ENCODE measurements at places on chromosomes 3 and 15.

- no peak for DNase-seq
Measured at GRCh38 chr3:119741657-119742590, 39.1 kb downstream of the CFAP91 start.

- DNase-seq, result no peak
Measured at GRCh38 chr3:165082650-165083049, 4.4 kb upstream of the SI start.

DNA sequence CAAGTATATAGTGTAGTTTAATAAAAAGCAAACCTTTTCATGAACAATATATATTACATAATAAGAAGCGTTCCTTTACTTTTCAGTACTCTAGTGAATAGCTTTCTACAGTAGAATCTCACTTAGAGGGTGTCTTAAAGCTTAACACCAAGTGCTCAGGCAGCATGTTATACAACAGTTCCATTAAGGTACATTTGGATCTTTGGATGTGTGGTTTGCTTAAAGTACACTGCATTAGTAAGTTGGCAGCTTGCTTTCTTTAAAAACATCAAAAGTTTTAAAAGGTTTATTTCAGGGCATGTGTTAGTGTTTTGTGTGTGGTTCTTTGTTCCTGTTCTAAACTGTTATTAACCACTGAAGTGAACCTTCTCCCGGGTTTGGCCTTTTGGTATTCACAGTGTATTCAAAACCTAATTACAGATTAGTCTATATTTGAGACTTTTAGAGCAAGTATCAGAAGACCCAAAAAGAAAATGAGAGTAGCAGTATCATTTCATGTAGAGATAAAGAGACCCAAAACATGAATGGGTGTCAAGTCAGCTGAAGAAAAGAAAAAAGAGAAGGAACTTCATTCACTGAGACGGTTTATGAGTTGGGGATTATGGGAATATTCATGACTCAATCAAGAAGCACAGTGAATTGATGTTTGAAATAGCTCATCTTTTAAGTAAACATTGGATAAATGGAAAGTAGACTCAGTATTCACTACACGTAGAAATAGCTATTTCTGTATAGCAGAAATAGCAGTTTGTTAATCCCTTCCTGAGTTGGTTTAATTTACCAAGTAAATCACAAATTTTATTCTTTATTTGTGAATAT, 93.9 kb downstream of the OPA1 start:
- DNase-seq, result no peak

GRCh38 chr15:101528108-101528916, 38.8 kb upstream of the PCSK6 start:
- no peak for DNase-seq

- DNase-seq, result no peak
Measured at GRCh38 chr3:112730210-112730609, 89.3 kb upstream of the CCDC80 start.

- no peak for DNase-seq
Measured at GRCh38 chr15:63699101-63699785, 102.1 kb downstream of the FBXL22 start.

DNA sequence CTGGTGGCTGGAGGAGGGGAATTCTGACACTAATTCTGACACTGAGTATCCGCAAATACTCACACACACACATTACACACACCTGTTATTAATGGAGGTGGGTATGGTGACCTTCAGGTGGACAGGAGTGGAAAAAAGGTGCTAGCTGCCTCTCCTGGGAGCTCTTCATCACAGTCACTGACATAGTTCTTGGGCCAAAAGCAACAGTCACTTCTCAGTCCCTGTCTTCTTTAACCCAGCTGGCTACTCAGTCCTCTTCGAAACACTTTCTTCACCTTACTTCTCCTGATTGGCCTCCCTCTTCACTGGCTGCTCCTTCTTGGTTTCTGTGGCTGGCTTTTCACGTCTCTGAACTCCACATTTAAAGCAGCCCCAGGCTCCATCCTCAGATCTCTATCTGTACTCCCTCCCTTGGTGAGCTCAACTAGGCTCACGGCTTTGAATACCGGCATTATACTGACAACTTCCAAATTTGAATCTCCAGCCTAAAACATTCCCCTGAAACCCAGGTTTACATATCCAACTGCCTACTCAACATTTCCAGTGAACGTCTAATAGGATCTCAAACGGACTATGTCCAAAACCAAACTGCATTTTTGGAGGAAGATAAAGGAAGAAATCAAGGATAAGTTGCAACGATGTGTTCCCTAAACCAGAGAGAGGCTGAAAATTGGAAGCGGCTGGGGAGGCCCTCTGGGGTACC, 53.2 kb upstream of the HEG1 start:
- no peak for DNase-seq

DNA sequence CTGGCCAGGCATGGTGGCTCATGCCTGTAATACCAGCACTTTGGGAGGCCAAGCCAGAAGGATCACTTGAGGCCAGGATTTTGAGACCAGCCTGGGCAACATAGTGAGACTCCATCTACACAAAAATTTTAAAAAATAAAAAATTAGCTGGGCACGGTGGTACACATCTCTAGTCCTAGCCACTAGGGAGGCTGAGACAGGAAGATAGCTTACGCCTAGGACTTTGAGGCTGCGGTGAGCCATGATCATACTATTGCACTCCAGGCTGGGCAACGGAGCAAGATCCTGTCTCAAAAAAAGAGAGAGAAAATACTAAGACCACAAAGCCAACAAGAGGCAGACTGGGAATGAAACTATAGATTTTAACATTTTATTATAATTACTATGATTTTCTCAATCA, 4.1 kb downstream of the MB21D2 start:
- DNase-seq, result no peak

DNA sequence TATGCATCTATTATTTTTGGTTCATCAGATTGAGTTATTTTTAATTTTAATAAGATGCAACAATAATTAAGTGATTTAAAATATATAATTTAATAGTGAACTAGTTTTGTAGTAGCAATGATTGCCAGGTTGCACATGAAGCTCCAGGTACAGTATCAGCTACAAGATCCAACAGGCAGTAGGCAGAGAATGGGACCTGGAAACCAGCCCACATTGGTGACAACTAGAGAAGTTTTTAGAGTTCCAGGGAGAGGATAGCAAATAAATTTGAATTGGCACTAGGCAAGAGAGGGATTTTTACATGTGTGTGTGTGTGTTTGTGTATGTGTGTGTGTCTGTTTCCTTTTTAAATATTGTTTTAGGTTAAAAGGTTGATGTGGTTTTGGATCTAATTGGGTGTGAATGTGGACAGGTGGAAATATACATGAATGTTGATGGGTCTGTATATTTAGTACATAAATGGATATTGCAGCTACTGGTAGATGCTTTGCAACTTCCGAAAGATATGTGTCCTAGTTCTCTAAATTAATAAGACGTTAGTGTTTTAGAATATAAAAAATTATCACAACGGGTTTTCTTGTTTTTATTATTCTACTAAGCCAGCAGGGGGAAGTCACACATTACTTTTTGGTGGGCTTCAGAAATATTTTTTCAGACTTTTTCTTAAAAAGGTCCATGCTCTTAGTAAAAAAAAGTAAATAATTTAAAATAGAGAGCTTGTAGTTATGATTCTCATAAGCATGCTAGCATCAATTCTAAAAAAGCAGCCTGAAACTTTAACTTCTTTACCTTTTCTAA, 110.1 kb upstream of the GBE1 start:
- no peak for DNase-seq

GRCh38 chr15:37056177-37057121, 43.9 kb downstream of the MEIS2 start:
- peak; percentile 32 for DNase-seq

- no peak for DNase-seq
Measured at GRCh38 chr3:173275740-173276139, 121.8 kb upstream of the NLGN1 start.

DNA sequence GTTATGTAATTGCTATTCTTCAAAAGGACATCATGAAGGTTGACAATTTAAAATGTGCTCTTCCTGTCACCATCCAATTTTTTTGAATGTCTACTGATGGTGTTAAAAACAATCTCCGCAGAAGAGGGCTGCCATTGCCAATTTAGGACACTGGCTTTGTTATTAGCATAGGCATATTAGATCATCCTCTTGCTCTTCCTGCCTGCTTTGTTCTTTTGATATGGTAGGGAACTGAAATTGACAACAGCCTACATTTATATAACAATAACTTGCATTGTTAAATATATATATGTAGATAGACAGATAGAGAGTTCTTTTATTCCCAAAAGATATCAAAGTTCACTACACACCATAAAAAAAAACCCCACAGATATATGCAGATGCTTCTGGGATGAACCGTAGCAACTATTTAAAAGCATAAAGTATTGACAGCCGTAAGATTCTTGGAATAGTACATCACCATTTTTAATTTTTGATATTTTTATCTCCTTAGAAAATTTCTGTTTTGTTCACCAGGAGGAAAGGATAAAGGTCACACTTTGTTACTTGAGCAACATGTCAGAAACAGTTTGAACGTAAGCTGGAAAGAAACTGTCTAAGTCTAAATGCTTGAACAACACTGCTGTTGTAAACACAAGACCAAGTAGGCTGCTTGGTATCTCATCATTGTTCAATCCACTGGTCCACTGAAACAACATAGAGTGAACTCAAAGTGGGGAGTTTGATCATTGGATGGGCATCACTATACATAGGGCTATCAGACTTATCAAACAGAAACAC, 66.5 kb downstream of the MDFIC2 start:
- no peak for DNase-seq

GRCh38 chr3:104273046-104273649, 1093.6 kb upstream of the ALCAM start:
- no peak for DNase-seq

- DNase-seq, result no peak
Measured at GRCh38 chr3:123084192-123084591, 17.4 kb downstream of the PDIA5 start.

DNA sequence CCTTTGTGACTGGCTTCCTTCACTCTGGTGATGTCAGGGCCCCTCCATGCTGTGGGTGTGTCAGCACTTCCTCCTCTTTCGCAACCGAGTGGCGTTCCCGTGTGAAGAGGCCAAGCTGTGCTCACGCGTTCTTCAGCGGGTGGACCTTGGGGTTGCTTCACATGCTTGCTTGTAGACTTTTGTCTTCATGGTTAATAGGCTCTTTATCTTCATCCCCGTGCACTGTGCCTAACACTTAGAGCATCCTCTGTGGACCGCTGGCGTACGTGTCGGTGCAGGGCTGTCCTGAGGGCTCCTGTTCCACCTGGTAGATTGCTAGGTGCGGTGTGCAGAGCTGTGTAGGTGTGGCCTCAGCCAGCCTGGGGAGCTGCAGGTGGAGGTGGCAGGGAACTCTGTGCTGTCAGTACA, 182.3 kb downstream of the OR4M2 start:
- no peak for DNase-seq

DNA sequence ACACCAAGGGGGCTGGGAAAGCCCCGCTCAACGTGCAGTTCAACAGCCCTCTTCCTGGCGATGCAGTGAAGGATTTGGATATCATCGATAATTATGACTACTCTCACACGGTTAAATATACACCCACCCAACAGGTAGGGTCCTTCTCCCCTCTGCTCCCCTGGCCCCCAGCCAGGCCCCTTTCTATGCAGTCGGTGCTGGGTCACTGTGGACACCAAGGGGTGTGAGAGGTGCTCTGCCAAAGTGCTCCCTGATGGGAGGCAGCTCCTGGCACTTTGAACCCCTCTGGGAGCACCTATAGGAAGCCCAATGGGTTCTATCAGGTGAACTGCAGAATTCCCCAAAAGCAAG, 98.6 kb downstream of the DNASE1L3 start:
- no peak for DNase-seq

GRCh38 chr15:52485290-52485689, 43.4 kb downstream of the MYO5A start:
- no peak for DNase-seq

- DNase-seq, result no peak
Measured at GRCh38 chr3:101814835-101815234, 34.5 kb upstream of the NFKBIZ start.

DNA sequence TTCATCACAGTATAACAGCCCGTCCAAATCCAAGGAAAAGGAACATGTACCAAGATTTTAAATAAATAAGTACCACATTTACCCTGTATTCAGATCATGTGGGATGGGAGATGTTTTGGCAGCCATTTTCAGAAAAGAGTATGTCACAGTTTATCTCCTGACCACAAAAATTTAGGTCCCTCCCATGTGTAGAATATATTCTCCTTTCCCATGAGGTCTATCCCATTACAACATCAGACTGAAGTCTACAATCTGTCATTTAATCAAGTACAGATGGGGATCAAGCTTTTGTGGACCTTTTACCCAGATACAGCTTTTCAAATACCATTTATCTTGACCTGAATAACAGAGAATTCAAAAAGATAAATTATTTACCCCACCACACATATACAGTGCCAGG, 444.5 kb downstream of the PLOD2 start:
- no peak for DNase-seq

- no peak for DNase-seq
Measured at GRCh38 chr3:152611905-152612304, 223.0 kb upstream of the P2RY1 start.

- peak; percentile 95 for DNase-seq
Measured at GRCh38 chr15:60374628-60375081, 23.1 kb downstream of the ANXA2 start.

GRCh38 chr15:98728082-98728810, 79.9 kb downstream of the IGF1R start:
- DNase-seq, result no peak

GRCh38 chr3:187705164-187705563, 2.8 kb upstream of the RTP2 start:
- no peak for DNase-seq

GRCh38 chr3:125959317-125960065, 9.5 kb upstream of the ROPN1B start:
- DNase-seq, result no peak

GRCh38 chr15:63060699-63061098, 18.2 kb downstream of the TPM1 start:
- DNase-seq, result no peak

DNA sequence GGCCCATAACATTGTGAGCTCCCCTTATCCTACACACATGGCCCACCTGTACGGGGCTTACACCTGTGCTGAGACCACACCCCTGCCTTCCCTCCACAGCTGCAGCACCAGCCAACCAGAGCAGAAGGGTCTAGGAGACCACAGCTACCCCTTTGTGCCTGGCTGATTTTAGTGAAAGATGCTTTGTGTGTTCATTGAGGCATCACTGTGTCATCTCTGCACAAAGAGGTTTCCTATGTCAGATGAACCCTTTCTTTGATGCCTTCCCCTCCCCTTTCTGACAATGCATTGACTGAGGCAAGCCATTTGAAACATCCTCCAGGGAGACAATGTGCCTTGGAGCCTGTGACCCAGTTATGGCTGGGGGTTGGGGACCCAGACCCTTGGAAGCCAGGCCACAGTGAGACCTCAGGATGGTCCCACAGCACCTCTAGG, 54.9 kb upstream of the SLC7A14 start:
- no peak for DNase-seq

- DNase-seq, result no peak
Measured at GRCh38 chr3:158095111-158095813, 11.0 kb downstream of the SHOX2 start.
